Stimulated activated CD4-positive, alpha-beta T cell treated with anti-CD3 and anti-CD28 coated beads, Interleukin-1b, Interleukin-23, amount 100 ng/mL, for 48 hours (primary cell): ENCODE measurements at places on chromosomes 6 and 20.

- no peak for DNase-seq
These were observed 46.8 kb downstream of the PCNA start for GRCh38 chr20:5072756-5073659.

DNA sequence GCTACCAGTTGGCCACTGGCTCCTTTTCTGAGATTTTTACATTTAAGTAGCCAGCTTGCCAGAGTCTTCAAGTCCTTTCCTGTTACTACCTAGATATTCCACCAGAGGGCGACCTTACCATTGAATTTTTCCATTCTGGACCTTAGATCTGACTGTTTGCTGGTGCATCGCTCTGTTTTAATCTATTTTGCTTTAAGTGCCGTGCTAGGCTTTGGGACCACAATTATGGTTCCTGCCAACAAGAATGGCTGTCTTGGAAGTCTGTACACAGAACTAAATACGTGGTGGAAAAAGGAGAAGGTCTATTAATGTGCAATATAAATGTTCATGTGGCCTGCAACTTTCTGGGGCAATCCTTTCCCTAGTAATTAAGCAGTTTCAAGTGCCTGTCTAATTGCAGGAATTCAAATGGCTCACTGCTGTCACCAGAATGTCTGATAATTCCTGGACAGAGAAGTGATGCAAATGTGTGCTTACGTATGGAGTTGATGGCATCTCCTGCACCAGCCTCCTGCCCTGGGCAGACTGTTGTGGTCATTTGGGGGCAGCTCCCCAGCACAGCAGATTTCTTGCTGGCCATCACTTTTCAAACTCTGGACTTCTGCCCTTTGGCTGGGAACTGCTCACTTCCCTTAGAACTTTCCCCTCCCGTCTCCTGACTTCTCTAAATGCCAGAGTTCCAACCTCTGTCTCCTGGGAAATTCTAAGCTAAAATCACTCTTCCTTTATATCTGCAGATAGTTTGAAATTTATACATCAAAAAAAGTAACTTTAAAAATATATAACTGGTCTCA, 5.6 kb upstream of the HLA-DOA start:
- DNase-seq, result peak; percentile 20

- DNase-seq, result no peak
These were observed 538.3 kb upstream of the BTBD3 start for GRCh38 chr20:11379257-11380011.

GRCh38 chr20:36744243-36744642, 1.6 kb downstream of the NDRG3 start:
- no peak for DNase-seq

- DNase-seq, result peak; percentile 25
These were observed 648.0 kb upstream of the GJE1 start for GRCh38 chr6:141484711-141485110.

DNA sequence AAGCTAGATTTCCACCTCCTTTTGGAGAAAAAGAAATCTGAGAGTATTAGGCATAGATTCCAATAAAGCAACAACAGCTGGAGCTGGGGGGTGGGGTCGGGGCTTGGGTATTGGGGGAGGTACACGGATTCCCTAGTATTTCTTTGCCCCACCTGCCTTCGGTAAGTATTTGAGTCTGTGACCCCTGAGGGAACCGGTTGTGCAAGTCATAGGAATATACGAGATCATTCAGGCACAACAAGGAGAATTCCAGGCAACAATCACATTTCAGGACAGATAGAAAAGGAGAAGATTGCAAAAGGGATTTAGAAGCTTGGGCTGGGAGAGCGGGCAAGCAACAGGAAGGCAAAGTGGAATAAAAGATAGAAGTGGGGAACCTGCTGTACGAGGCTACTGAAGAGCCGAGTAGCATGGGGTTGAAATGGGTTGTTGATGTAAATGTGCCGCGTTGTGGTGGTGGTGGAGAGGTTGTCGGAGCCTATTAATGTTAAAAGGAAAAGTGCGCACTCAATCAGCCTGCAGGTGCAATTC, 148.9 kb downstream of the BCAS1 start:
- no peak for DNase-seq

GRCh38 chr6:147220345-147220744, 16.1 kb downstream of the STXBP5 start:
- DNase-seq, result no peak

- no peak for DNase-seq
These were observed 87.6 kb downstream of the FOXA2 start for GRCh38 chr20:22496817-22497216.

- no peak for DNase-seq
These were observed 126.8 kb downstream of the SNX5 start for GRCh38 chr20:17841751-17842215.

GRCh38 chr6:13377054-13377758, 48.9 kb upstream of the TBC1D7 start:
- DNase-seq, result no peak

DNA sequence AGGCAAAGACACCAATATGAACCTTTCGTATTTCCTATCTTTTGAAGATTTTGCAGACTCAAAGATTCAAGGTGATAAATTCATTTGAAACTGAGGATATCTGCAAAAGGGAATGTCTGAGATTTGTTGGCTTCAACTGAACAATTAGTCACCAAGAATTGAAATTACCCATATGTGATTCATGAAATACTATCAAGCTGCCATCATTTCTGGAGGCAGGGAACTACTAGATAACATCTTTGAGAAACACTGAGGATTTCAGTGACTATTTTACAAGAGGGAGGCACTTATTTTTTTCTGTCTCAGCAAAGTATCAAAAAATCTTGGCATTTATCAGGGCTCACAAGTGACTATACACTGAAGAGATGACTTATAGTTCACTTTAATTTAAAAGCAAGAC, 39.8 kb upstream of the MMS22L start:
- DNase-seq, result no peak

- no peak for DNase-seq
These were observed 110.4 kb downstream of the BANF2 start for GRCh38 chr20:17810062-17810631.

DNA sequence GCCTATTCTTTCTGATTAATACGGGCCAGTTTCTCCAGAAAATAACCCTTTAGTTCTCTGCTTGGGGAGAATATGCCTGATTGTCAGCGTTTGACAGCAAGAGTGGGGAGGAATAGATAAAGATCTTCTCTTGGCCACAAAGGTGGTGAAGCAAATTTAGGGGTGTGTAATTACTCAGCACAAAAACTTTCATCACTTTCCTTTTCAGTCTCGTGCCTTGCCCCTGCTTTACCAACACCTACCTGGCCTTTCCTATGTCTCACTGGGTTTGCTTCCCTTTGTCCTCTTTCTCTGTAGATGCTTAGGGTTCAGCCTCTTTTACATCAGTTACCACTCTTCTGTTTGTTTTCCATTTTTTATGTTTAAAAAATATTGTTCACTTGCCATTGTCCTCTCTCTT, 99.2 kb downstream of the MCHR2 start:
- DNase-seq, result no peak

DNA sequence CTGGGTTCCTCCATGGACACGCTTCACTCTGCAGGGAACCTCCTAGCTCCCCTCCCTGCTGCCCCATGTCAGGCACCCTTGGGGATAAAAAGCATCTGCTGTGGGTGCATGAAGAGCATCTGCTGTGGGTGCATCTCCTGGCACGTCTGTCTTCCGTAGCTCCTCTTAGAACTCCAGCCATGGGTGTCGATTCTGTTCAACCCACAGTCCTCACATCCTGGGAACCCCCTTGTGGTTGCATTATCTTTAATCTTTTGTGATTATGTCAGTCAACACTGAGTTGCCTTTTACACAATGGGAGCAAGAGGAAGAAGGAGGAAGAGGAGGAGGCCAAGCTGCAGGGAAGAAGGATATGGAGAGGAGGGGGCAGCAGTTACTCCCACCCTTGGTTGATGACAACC, 24.1 kb upstream of the CCR6 start:
- DNase-seq, result no peak

DNA sequence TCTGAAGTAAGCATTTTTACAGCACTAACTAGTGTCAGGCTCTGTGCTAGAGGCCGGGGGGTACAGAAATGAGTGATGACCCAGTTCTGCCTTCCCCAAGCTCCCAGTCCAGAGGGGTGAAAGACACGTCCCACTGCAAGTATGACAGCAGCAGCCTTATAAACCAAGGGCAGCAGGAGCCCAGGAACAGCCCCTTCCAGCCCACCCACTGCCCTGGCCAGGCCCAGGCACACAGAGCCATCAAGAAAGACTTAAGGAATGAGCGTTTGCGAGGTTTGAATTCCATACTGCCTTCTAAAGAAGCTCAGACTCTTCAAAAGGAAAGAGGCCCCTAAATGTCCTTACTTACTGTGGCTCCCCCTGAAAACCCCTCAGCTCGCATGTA, 10.0 kb downstream of the TRERF1 start:
- peak; percentile 20 for DNase-seq

- peak; percentile 63 for DNase-seq
These were observed 10.6 kb downstream of the NOL4L start for GRCh38 chr20:32574296-32575226.

GRCh38 chr6:111033628-111034289, 51.9 kb downstream of the RPF2 start:
- no peak for DNase-seq

- no peak for DNase-seq
These were observed 212.4 kb downstream of the GMPR start for GRCh38 chr6:16450821-16451220.

DNA sequence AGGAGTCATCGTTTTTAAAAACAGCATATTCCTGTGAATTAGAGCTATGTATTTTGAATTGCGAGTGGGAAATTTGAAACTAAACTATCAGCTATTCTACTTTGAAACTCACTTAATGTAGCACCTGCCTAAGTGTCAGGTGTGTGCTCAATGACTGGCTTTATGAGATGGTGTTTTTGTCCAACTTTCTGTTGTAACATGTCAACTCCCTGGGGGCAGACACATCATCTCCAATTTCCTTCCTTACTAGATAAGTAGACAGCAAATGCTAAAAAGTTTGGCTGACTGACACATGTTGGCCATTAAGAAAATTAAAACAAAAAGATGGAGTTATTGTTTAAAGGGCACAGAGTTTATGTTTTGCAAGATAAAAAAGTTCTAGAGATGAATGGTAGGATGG, 226.9 kb downstream of the TFAP2B start:
- no peak for DNase-seq

DNA sequence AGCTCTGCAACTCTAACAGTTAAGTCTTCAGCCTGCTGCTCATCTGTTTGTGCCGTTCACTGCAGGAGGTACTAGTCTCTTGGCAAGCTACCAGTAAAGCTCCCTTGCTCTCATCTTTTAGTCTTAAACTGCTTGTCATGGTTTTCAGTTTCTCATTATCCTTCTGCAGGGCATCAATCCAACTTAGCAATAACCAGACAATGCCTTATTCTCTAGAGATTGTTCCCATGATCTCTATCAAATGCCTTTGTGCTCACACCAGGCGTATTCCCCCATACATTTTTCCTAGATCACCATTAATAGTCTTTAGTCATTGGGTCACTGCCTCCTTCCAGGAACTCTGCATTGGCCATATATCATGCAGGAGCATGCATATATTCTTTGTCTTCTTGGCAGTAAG, 171.3 kb downstream of the GRM1 start:
- DNase-seq, result no peak

GRCh38 chr6:125598422-125598821, 151.0 kb upstream of the HEY2 start:
- no peak for DNase-seq

- DNase-seq, result no peak
These were observed 190.3 kb upstream of the SLC24A3 start for GRCh38 chr20:19022118-19022575.

DNA sequence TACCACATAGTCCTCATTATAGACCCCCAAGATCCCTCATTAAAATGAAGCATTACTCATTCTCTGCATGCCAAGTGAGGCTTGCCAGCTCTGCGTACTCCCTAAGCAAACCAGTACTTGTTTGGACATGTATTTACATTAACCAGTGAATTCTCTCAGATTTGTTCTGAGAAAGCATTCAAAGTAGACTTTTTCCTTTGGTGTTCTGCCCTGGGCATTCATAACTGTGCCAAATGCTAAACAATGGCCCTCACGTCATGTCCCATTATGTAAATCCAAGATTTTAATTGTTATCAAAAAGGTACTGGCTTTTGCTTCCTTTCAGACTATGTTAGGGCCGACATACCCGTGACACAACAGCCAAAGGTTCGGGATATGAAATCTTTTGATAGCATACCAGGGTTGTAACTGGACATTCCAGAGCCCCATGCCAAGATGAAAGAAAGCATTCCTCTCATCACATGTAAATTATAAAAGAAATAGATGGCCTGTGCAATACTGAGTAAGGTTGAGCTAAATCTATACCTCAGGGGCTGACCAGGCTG, 164.2 kb downstream of the ADAT2 start:
- no peak for DNase-seq

DNA sequence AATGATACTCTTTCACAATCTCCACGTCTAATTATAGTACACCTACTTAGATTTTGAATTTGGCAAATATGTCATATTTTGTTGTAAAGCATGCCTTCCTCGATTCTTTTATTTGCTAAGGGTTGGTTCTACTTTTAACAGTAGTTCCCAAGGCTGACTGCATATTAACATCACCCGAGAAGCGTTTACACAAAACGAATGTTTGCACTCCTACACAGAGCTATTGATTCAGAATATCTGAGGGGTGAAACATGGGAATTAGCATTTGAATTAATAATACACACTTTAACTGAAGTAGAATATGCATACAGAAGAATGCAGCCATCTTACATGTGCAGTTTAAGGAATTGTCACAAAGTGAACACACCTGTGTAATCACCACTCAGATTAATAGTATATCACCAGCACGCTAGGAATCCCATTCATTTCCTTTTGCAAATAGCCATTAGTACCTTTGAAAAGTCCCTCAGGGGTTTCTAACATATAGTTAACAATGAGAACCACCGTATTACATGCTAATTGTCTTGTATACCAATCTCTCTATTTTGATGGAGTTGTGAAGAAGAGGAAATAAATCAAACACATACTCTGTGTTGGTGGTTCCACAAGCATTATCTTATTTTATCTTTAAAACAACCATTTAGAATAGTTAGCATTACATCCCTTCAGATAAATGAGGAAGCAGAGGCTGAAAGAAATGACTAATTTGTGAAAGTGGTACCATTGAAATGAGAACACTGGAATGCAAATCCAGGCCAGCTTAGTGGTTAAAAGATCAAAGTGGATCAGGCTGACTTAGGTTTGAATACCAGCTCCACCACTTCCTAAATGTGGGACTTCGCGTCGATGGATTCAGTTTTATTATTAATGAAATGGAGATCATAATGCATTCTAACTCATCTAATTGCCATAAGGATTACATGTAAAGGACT, 317.6 kb downstream of the HDGFL1 start:
- DNase-seq, result no peak

- peak; percentile 44 for DNase-seq
These were observed 49.7 kb upstream of the BHLHE23 start for GRCh38 chr20:63056236-63057170.

DNA sequence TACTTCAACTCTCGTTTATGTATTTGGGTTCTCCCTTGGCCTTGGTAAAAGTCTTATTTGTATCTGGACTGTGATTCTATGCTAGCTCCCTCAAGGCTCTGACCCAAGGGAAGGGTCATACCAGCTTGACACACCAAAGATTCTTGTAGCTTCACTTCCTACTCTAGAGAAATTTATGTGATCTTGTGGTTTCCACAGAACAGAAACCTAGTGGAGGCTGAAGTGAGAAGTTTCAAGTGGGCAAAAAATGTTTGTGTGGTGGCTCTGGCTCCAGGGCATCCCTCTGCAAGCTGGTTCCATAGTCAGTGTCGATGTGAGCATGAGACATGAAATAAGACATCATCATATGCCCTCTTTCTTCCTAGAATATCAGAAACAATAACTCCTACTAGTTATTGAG, 48.1 kb upstream of the TNFRSF21 start:
- no peak for DNase-seq
